ENCODE measurements at places on chromosomes 16 and 17. TPM values are rescaled to one million over a fixed set of nuclear protein-coding genes. Genes with fewer than 3 reads are reported as not detected.

The TPSB2 gene
- 0.89 TPM for total RNA-seq

The STAT5B gene
- total RNA-seq = 27.0 TPM

DNA sequence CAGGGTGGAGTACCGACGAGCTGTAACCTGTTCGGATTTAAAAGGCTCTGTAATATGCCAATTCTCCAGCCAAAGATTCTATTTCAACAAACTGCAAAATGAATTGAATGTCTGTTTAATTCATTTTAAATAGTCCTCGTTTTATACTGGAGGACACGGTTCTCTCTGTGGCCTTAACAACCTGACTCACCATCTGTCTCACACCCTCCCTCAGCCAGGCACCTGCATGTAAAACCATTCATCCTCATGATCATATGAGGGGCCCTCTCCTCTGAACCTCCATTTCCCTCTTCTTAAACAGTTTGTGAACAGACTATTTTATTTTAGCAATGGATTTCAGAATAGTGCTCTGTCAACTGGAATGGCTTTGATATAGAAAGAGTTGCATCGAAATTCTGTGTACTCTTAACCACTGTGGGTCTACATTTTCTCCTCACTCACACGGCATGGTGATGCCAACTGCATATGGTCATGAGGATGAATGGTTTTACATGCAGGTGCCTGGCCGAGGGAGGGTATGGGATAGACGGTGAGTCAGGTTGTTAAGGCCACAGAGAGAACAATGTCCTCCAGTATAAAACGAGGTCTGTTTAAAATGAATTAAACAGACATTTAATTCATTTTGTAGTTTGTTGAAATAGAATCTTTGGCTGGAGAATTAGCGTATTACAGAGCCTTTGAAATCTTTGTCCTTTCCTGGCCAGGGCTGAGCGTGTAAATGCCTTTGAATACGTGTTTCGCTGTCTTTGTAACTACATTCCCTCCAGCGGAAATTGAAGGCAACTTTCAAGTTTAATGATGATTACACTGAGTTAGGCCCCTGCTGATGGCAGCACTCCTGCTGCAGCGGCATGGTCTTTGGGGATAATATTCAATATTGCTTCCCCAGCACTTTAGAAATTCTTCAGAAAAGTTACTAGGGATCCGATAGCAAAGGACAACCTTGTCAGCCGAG is 329.6 kb downstream of the SNX29 start:
- peak; percentile 44 for DNase-seq

DNA sequence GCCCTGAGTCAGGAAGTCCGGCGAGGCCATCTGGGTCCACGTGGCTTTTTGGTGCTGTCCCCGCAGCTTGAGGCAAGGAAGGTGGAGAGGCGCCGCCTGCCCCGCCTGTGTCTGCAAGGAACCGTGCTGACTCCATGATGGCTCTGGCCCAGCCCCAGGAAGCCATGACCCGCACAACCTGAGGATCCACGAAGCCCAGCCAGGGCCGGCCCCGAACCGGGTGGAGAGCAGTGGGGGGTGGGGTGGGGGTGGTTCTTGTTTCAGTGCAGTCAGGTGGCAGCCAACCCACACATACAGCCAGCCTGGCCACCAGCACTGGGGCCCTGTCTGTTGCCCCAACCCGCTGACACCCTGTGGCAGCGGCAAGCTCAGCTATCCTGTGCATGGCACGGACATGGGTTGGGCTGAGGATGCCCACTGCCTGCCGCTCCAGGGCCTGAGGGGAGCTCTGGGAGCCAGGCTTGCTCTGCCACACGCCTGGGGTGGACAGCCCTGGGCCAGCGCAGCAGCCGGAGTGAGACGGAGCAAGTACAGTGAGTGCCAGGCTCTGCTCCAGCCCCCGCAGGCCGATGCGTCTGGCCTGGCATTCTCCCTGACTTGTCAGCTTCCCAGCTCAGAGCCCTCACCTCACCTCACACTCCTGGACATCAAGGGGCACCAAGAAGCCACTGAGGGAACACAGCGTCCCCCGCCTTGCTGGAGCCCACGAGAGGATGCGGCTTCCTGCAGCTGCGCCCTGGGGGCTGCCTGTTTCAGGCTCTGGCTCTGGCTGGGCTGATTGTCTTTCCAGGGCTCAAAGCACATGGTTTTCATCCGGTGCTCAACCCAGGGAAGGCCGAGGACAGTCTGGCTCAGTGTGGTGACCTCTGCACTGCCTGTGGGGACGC is 68.8 kb downstream of the LMF1 start:
- DNase-seq = peak; percentile 38

The FBXW10B gene
- total RNA-seq = 1.3 TPM

GRCh38 chr16:3171181-3171854 is 16.7 kb upstream of the OR1F1 start:
- no peak for DNase-seq

GRCh38 chr16:28617874-28618273 is 8.0 kb upstream of the SULT1A1 start:
- DNase-seq = no peak

The UBALD1 gene
- 7.4 TPM for total RNA-seq

GRCh38 chr17:13073018-13073417 is 55.2 kb upstream of the ELAC2 start:
- DNase-seq = no peak

The TAT gene
- total RNA-seq = 0.04 TPM

The SLC6A4 gene
- total RNA-seq = 0.13 TPM

The CD79B gene
- total RNA-seq = 3.8 TPM

The DNAJA2 gene
- 54.1 TPM for total RNA-seq

- DNase-seq = peak; percentile 93
Measured at GRCh38 chr17:67121316-67121891, 77.0 kb downstream of the CACNG1 start.

- DNase-seq = no peak
Measured at GRCh38 chr17:67602974-67603373, 114.8 kb upstream of the NOL11 start.

- no peak for DNase-seq
Measured at GRCh38 chr16:23229714-23230113, 47.2 kb downstream of the SCNN1G start.

DNA sequence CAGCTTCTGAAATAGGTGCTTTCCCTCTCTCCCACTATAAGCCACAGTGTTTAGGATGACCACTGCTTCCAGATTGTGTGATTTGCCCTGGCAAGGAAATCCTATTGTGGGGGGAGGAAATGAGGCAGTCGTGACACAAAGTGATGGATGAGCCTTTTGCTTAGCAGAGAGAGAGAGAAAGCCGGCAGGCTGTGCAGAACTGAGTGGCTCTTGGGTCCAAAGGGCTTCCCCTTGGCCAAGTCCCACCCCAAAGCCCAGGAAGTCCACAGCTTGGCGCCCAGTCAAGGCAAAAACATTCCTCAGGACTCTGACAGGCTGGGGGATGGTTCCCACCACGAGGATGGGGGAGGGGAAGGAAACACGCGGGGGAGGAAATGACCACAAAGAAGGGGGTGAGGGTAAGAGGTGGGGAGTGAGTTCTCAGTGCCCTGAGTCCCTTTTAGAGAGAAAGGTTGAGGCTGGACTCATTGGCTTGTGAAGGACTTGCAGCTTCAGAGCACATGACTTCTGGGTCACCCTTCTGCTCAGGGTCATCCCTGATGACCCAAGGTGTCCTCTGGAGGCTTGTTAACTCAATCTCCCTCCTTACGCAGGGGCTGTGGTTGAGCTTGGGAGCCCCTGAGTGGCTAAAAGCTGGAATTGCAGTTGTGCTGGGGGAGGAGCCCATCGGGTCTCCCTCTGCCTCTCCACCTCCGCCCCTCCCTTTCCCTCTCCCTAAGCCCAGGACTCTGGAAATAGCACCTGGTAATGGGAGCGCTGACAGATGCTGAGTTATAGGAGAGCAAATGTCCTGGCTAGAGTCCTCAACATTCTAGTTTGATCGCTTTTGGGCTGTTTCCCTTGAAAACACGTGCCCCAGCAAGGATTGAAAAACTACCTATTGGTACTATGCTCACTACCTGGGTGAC is 10.3 kb upstream of the MSL1 start:
- DNase-seq = peak; percentile 99

GRCh38 chr16:8585857-8586256 is 4.5 kb downstream of the TMEM114 start:
- no peak for DNase-seq

The GPT2 gene
- total RNA-seq = 19.0 TPM

GRCh38 chr16:12203780-12204351 is 227.3 kb downstream of the SNX29 start:
- peak; percentile 37 for DNase-seq

DNA sequence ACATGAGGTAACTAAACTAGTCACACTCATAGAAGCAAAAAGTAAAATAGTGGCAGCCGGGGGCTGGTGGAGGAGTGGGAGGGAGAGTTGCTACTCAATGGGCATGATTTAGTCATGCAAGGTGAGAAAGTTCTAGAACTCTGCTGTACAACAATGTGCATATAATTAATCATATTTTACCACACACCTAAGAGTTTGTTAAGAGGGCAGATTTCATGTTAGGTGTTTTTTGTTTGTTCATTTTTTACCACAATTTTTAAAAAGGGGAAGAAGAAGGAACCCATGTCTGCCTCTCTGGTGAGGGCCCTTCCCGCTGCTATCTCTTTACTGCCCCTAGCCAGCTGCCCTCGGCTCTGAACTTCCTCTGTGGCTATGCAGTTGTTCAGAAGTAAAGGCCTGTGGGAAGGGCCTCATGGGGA is 11.2 kb downstream of the CD300LB start:
- peak; percentile 64 for DNase-seq

The MSI2 gene
- total RNA-seq = 26.4 TPM

The SULT1A2 gene
- 0.58 TPM for total RNA-seq

DNA sequence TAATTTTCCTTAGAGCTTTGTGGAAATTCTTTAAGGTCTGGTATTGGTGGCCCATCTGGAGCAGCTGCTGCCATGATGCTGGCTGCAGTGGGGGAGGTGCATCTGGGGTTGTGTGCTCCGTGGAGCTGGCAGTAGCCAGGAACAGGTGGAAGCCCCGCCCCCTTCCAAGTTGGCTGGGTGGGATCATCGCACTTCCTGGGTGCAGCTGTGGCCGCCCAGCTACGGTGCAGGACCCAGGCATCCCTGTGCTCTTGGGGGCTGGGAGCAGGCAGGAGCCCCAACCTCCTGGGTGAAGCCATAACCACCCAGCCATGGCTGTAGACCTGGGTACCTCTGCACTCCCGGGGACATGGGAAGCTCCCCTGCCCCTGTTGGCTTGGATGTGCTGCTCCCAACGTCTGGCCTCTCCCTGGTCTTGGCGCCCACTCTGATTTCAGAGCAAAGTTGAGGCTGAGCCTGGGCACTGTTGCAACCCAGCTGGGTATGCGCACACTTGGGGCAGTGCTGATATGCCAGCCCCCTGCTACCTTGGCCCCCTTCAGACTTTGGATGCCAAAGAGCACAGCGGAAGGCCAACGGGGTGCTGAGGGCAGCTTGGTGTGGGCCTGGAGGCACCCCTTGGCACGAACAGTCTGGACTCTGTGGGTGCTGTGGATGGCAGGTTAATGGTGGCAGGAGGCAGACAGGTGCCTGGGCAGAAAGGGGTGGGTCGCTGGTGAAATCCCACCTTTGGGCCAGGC is 145.2 kb downstream of the MYO1D start:
- DNase-seq = no peak

- DNase-seq = no peak
Measured at GRCh38 chr16:53744449-53744848, 40.5 kb downstream of the FTO start.

GRCh38 chr16:25013751-25014499 is 1.2 kb downstream of the ARHGAP17 start:
- DNase-seq = peak; percentile 38

GRCh38 chr17:42475121-42475520 is 16.4 kb downstream of the ATP6V0A1 start:
- peak; percentile 40 for DNase-seq

GRCh38 chr16:65071433-65072311 is 50.2 kb downstream of the CDH11 start:
- DNase-seq = peak; percentile 87

DNA sequence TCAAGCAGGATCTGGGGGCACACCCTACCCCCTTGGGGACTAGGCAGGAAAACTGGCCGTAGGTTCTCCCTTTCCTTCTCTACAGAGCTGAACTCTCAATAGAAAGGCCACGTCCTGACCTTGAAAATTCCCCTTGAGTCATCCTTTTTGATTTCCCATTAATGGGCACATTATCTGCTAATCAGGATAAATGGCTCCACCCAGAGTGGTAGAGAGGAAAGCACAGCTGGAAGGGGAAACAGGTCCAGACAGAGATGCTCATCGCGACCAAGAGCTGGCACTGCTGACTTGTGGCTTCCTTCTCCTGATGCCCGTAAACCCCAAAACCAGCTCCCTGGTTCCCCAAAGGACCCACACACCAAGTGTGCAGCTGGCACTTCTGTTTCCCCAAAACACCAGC is 206.5 kb upstream of the CDH5 start:
- no peak for DNase-seq

The PIMREG gene
- 11.3 TPM for total RNA-seq

The TBC1D3B gene
- 4.4 TPM for total RNA-seq

The MPP3 gene
- total RNA-seq = 7.1 TPM

The FZD2 gene
- 6.8 TPM for total RNA-seq
